Activated T-helper 9 cell treated with anti-CD3 and anti-CD28 coated beads, Interleukin-2, amount 50 U/mL, for 16 hours (primary cell): ENCODE measurements at places on chromosomes 4 and X.

GRCh38 chrX:101619364-101619763 lies 1.6 kb upstream of the ARMCX6 start:
- no peak for DNase-seq

DNA sequence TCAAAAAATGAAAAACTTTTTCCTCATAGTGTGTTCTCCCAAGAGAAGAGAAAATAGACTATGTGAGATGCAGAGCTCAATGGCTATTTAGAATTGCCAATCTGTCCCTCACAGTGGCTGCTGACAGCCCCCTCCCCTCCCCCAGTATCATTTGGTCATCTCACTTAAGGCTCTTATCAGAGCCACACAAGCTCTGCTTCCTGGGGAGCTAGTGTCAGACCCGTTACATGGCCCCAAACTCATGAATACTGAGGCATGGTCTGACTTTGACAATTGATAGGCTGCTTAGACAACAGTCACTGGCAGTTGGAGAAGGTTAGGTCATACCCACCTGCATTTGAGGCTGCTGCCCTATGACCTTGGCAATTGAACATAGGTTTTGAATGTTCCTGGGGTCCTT lies 15.3 kb downstream of the RNF150 start:
- no peak for DNase-seq

DNA sequence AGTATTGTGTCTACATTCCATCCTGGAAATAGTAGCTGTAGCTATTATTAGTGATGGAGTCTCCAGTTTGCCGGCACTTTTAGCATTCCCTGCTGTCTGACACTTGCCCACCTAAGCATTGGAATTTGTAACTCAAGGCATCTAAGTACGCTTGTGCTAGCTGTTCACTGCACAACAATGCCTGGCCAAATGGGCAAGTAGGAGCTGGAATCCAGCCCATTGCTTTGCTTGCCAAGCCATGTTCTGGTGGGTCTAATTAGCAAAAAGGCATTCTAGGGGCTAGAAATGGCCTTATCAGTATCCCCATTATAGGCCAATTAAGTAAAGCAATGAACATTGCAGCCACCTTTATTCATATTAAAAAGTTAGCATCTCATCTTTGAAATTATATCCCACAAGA lies 7.8 kb upstream of the CXXC4 start:
- DNase-seq = no peak

DNA sequence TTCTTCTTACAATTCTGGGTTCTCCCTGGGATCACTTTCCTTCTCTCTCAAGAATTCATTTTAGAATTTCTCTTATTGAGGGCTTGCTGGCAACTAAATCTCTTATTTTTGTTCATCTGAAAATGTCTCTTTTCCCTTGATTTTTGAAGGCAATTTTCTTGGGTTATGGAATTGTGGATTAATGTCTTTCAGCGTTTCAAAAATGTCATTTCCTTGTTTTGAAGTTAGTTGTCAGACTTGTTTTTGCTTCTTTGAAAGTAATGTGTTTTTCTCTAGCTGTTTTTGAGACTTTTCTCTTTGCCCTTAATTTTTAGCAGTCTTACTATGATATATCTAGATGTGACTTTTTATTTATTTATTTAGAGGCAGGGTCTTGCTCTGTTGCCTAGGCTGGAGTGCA lies 205.7 kb downstream of the CHIC2 start:
- no peak for DNase-seq

- peak; percentile 79 for DNase-seq
Observed at GRCh38 chrX:100768679-100769338, 36.9 kb upstream of the SYTL4 start.
